ENCODE measurements at places on chromosomes 5 and 9.

DNA sequence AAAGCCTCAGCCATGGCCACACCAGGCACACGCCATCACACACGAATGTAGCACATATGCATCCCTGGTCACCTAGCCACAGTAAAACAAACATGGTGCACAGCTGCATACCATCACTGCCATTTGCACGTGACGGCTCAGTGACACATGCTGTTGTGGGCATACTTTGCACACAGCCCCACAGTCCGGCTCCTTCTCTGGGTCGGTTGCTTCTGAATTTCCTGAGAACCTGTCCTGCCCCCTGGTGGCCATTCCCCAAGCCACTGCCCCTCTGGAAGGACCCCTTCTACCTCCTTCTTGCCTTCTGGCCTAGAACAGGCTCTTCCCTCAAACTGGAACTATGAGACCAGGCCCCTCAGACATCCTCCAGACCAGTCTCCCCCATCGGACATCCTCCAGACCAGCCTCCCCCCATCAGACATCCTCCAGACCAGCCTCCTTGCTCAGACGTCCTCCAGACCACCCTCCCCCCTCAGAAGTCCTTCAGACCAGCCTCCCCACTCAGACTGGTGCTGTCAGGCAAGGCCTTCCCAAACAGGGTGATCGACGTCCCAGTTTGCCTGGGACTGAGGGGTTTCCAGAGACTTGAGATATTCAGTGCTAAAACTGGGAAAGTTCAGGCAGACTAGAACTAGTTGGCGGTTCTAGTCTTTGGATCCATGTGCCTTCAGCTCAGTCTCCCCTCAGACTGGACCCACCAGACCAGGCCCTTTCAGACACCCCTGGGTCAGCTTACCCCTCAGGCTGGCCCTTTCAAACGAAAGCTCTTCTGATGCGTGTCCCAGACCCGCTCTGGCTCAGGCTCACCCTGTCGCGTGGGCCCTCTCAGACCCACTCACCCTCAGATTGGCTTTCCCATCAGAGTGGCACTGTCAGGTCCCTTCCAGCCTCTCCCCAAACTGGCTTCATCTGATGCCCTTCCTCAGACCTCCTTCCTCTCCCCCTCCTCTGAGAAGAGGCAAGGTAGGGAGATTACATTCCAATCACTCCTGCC, 24.3 kb upstream of the ENHO start:
- DNase-seq, result peak; percentile 73

DNA sequence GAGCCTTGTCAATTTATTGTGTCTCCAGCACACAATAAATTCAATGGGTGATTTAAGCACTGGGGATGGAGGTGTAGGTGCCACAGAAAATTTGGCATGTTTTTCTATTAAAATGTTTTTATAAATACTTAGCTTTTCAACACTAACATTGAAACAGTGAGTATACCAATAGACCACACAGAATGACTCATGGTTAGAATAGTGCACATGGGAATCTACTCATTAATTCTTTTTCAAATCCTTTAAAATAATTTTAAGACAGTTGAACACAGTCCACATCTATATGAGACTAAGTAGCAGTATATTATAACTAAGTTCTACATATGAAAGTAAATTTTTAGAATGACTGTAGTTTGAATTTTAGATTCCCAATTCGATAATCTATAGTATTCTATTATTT, 67.1 kb downstream of the LNPEP start:
- DNase-seq, result no peak

DNA sequence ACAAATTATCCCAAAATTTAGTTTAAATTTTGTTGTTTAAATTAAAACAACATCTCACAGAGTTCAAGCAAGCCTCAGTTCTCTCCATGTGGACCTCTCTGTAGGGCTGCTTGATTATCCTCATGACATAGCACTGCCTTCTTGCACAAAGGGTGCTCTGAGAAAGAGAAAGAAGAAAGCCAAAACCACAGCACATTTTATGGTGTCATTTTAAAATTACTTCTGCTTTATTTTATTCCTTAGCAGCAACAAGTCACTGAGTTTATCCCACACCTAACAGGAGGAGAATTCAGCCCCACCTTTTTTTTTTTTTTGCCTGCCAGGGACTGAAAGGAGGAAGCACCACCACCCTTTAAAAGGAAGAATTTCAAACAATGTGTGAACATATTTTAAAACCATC, 12.8 kb upstream of the KCNV2 start:
- peak; percentile 38 for DNase-seq

DNA sequence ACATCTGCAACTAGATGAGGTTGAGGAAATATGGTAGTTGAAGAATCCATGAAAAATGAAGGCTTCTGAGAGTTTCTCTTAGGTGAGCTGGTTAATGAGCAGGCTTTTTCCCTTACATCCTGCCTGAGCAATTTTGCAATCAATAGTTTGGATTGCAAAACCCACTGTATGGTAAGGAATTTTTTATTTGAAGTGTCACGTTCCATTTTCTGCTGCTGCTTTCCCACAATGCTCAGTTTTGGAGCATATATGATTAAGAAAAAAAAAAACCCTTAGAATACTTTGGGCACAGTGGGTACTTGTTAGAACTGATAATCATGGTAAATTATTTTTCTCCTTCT, 144.2 kb downstream of the PCSK1 start:
- no peak for DNase-seq

GRCh38 chr9:136185596-136186366, 19.1 kb downstream of the LHX3 start:
- no peak for DNase-seq

DNA sequence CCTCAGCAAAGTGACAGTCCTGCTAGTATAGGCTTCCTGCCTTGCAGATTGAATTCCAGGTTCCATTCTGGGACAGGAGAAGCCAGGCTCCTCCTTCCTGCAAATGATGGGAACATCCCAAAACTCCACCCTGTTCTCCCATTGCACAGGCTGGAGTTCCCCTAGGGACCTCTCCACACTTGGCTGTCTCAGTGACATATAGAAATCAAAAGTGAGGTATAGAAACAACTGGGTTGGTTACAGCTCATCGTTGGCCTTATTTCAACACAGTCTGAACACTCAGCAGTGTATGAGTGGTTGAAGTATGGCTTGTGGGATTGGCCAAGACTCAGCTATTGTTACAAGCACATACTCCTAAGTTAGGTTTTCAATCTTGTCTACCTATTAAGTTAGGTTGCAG, 157.8 kb upstream of the FTMT start:
- no peak for DNase-seq

GRCh38 chr5:146878476-146879172, at the start of gene PPP2R2B:
TSS of gene PPP2R2B (minus strand) at chr5:146878757.
- peak; percentile 72 for DNase-seq

DNA sequence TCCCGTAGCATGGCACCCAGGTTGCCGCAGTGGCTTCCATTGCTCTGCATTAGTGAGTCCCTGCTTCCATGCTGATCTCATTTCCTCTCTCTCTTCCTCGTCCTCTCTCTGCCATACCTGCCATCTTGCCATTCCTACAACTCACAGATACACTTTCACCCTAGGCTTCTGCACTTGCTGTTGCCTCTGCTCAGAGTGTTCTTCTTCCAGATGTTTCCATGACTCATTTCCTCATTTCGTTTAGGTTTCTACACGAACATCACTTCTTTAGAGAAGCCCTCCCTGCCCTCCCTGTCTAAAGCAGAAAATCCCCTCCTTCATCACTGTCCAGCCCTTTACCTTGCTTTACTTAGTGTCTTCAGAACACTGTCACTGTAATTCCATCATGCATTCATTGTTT, 115.2 kb upstream of the WWC1 start:
- peak; percentile 35 for DNase-seq

- no peak for DNase-seq
Measured at GRCh38 chr5:1179383-1179715, 22.0 kb upstream of the SLC6A19 start.

- DNase-seq, result peak; percentile 69
Measured at GRCh38 chr9:76516350-76516749, 57.4 kb downstream of the GCNT1 start.

DNA sequence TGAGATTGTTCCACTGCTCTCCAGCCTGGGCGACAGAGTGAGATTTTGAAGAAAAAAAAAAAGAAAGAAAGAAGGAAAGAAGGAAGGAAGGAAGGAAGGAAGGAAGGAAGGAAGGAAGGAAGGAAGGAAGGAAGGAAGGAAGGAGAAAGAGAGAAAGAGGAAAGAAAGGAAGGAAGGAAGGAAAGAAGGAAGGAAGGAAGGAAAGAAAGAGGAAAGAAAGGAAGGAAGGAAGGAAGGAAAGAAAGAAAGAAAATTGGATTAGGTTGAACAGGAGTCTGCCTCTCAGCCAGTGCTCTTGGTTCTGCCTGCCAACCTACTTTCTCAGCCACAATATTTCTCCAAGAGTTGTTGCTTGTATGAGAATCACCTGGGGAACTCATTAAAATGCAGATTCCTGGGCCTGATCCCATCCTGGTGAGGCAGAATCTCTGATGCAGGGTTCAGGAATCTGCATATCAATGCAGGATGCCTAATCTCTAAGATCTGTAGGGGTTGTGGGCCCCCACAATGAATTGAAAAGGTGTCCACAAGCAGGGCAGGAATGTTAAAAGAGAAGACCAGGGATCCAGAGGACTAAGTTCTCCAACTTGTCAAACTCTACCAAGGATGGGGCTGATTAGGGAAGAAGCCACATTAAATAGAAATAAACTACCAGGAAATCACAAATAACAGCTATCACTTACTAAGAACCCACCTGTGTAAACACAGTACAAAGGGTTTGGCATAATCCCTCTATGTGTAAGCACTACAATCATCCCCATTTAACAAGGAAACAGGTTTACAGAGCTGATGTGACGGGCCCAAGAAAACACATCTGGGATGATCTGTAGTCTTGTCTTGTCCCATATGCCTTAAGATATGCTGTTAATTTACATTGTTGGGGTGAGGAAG, 23.4 kb upstream of the GALNT10 start:
- DNase-seq, result no peak

- no peak for DNase-seq
Measured at GRCh38 chr9:37976714-37977477, 73.0 kb upstream of the SLC25A51 start.

GRCh38 chr5:149672701-149673476, 57.2 kb upstream of the PPARGC1B start:
- peak; percentile 27 for DNase-seq

DNA sequence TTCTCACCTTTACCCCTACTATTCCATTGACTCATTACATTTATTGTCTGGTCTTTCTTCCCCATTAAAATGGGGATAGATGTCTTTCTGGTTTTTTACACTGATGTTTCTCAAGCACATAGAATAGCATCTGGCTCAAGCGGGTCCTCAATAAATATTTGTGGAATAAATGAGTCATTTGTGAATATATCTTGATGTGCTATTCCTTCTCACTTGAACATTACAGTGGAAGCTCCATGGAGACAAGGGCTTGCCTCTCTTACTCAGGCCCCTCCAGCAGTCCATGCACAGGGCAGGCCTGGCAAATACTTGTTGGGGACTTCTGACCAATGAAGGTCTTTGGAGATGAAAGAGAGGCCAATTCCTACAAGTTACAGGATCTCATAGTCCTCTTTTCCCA, 151.7 kb upstream of the TAS2R1 start:
- DNase-seq, result no peak

DNA sequence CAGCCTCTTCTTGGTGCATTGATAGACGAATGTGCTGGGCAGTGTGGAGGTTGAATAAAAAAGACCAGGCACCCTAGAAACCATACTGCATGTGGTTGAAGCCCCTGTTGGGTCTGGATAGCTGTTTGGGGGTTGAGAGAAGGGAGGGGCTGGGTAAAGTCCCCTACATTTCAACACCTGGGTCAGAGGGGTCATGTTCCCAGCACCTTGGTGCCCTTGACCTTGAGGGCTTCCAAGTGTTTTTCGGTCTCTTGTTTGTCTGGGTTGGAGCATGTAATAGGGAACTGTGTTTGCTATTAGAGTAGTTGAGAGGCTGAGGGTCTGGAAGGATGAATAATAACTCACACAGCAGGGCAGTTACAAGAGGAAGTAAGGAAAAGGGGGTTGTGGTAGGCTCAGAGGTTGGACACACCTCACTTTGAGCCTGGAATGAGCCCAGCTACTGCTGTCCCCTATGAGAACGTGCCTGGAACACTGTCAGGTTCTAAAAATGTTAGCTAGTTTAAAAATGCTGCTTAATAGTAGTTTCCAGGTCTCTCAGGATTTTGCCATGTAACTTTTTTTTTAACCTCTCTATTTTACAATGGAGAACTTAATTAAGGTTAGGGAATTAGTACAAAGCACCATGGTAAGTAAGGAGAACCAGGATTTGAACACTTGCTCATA, 155.2 kb upstream of the SPRY4 start:
- DNase-seq, result no peak

DNA sequence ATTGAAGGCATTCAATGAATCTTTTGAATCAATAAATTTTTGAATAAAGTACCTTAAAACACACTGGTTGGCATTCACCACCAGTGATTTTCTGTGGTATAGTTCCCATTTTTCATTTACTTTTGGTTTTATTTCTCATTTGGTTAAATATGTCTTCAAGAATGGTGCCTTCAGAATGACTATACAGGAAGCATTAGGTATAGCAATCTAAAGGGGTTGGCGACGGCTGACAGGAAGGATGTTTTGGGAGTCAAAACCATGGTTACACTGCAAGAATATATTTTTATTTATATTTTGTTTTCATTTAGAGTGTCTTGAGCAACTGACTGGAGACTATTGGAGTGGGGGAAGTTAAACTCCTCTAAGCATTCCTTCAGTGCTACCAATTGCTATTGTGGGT, 235.7 kb downstream of the HTR1A start:
- no peak for DNase-seq

DNA sequence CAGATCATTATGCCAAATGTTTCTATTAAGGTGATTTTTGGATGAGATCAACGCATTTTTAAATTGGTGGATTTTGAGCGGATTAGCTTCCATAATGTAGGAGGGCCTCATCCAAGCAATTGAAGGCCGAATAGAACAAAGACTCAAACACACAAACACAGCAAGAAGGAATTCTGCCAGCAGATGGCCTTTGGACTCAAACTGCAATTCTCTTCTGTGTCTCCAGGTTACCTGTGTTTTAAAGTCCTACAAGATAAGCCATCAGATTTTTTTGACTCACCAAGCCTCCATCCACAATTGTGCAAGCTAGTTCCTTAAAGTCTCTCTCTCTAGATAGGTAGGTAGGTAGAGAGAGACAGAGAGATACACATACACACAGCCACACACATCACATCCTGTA, 25.5 kb downstream of the CDH6 start:
- no peak for DNase-seq

- peak; percentile 70 for DNase-seq
Measured at GRCh38 chr9:137028263-137029057, 423 bp upstream of the ABCA2 start.

- no peak for DNase-seq
Measured at GRCh38 chr9:33124751-33125381, 42.3 kb downstream of the B4GALT1 start.

DNA sequence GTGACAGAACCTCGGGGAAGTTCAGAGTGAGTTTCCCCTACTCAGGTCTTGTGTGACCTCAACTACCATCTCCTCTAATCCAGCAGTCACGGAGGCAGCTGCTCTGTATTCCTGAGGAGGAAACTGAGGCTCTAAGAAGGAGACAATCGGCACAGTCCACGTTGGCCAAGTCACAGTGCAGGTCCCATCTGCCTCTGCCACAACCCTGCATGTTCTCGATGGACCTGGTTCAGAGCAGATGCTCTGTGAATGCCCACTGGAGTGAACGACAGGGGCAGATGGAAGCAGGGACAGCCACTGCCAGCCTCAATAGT, 722 bp upstream of the ERGIC1 start:
- DNase-seq, result no peak

All from suppressor macrophage (primary cell).